ENCODE measurements at places on chromosomes 3 and 15.
A peak's percentile ranks its signal among the peaks of the same experiment; 100 is the strongest.

DNA sequence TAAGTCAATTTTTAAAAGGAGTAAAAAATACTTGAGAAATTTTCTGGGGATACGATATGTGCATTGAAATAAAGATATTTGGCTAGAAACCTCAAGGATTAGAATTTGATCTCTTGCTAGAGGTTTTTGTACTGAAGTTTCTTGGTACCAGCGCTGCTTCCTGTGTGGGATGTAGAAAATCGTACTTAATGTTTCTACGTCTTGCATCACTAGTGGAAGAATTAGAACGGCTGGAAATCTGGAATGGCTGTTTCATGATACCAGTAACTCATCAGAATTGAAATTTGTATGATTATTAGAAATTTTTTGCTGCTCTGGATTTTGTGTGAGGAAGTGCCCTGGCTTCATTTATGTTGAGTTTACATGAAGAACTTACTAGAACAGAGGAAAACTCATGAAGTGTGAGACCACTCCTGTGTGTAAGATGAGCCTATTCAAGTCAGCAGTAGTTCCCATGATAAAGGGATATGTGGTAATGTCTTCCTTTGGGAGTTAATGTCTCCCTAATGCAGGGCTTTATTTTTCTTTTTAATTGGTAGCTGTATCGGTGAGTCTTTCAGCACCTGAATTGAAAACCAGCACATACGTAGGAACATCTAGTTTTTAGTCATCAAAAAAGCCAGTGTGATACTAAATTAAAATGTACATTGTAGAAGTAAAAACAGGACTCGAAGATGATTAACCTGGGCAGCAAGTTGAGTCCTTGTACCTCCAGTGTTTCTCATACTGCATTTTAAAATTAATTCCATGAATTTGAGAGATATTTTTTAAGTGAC lies 3.2 kb downstream of the KBTBD8 start:
- no peak for DNase-seq

- no peak for DNase-seq
Observed at GRCh38 chr15:58590236-58590635, 158.4 kb downstream of the LIPC start.

GRCh38 chr3:40417845-40418543 lies 31.0 kb downstream of the ENTPD3 start:
- DNase-seq, result no peak

DNA sequence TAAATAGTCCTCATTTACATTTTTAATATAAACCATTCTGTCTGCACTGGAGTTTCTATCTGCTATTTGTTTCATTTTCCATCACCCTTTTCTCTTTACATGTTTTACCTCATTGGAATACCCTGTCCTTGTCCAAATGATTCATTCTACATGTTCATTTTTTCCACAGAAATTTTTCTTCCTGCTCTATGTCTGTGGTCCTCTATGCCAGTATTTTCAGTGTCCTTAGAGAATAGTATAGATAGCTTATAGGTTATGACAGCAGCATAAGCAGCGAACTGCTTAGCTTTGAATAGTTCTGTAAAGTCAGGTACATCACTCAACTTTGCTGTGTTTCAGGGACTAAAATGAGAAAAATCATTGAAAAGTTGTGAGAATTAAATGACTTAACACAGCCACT lies 742.3 kb upstream of the CBLB start:
- DNase-seq, result no peak

DNA sequence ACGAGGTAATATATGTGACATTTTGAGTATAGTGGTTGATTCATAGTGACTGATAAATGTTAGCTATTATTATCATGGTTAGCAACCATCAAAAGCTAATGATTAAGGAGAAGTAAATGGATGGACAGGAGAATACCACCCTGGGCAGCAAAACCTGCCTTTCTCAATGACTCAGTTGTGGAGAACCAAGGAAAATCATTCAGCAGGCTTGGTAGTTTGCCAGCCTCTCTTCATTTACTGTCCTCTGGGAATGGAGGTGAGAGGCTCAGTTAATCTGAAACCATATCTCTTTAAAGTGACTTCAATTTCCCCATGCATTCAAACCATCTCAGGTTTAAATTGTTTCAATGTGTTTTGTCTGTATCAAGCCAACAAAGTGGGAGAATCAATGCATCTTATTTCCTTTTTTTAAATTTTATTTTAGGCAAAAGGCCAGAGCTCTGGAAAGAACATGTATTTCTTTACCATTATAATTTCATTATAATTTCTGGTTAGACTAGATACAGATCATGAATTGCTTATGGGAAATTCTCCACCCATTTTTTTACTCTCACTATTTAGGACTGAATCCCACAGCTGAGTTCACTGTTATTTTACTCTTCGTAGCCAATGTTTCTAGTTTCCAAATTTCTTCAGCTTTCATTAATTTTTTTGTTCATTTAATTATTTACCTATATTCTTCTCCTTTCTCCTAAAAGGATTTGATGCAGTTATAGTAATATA lies 2.7 kb downstream of the TM4SF18 start:
- DNase-seq, result peak; percentile 27

- no peak for DNase-seq
Observed at GRCh38 chr3:112745567-112746248, 101.0 kb downstream of the CD200R1L start.

- no peak for DNase-seq
Observed at GRCh38 chr3:152676810-152677379, 158.0 kb upstream of the P2RY1 start.

GRCh38 chr3:69282181-69282580 lies 103.7 kb downstream of the FRMD4B start:
- no peak for DNase-seq

DNA sequence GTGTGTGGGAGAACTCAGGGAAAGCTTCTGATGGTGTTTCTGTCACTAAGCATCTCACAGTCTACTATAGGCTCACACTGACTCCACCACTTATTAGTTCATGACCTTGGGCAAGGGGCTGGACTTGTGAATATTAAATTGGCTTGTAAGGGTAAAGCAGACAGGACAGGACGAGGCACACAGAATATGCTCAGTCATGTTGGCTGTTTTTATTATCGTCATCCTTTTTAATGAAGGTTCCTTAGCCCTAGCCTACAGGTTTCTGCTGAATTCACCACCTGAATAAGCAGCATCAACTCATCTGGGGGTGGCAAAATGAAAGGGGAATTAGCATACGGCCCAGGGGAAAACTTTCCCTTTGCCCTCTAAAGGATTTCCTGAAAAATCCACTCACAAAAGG lies 39.6 kb upstream of the LIPC start:
- no peak for DNase-seq

- DNase-seq, result no peak
Observed at GRCh38 chr3:94716326-94717018, 653.6 kb downstream of the NSUN3 start.

- no peak for DNase-seq
Observed at GRCh38 chr15:62291262-62291661, 126.2 kb upstream of the C2CD4B start.
